Nasal cavity respiratory epithelium epithelial cell of viscerocranial mucosa (primary cell): ENCODE measurements at places on chromosomes 7 and 10. TPM values are rescaled to one million over a fixed set of nuclear protein-coding genes. Genes with fewer than 3 reads are reported as not detected.

The HNRNPH3 gene
- total RNA-seq, result 42.7 and 67.3 TPM in 2 replicates

The ANKMY2 gene
- total RNA-seq, result 8.2 and 11.6 TPM in 2 replicates

The MCM10 gene
- total RNA-seq, result 0.21 and 0.34 TPM in 2 replicates

The TMEM229A gene
- not detected in 2 replicates for total RNA-seq

The ADAM22 gene
- total RNA-seq, result under 0.01 and 0.07 TPM in 2 replicates

The HIPK2 gene
- 9.6 and 39.1 TPM in 2 replicates for total RNA-seq

The CNPY1 gene
- not detected in 2 replicates for total RNA-seq

The OR2A1 gene
- not detected in 2 replicates for total RNA-seq

The ARL5B gene
- total RNA-seq, result 33.5 and 33.7 TPM in 2 replicates

The ABCB1 gene
- not detected in 2 replicates for total RNA-seq

The TRRAP gene
- total RNA-seq, result 12.0 and 36.1 TPM in 2 replicates

The TMEM130 gene
- not detected in 2 replicates for total RNA-seq

The PAPOLB gene
- total RNA-seq, result under 0.01 TPM in 1 of 2 replicates, not detected in the other

The GPR15LG gene
- total RNA-seq, result under 0.01 and 1.2 TPM in 2 replicates

The DENND10 gene
- 48.5 and 72.3 TPM in 2 replicates for total RNA-seq

The INA gene
- 0.07 and 0.34 TPM in 2 replicates for total RNA-seq

The PDIA4 gene
- total RNA-seq, result 298 and 531 TPM in 2 replicates

The GDF2 gene
- total RNA-seq, result not detected in 2 replicates

The FGFR2 gene
- 20.2 and 35.2 TPM in 2 replicates for total RNA-seq

The MBL2 gene
- total RNA-seq, result not detected in 2 replicates

The GRB10 gene
- total RNA-seq, result 40.0 and 87.8 TPM in 2 replicates

The KNDC1 gene
- under 0.01 and 0.07 TPM in 2 replicates for total RNA-seq

The EXOC6 gene
- 5.8 and 14.2 TPM in 2 replicates for total RNA-seq

The GIMAP8 gene
- total RNA-seq, result not detected in 2 replicates

The TMEM176B gene
- total RNA-seq, result not detected in 2 replicates

The C10orf105 gene
- not detected in 2 replicates for total RNA-seq

The DPP6 gene
- total RNA-seq, result 0.36 TPM in 1 of 2 replicates, not detected in the other

The BLNK gene
- 3.4 and 10.6 TPM in 2 replicates for total RNA-seq

The SLC35G1 gene
- total RNA-seq, result 3.1 and 4.3 TPM in 2 replicates

The PNPLA8 gene
- 47.5 and 51.5 TPM in 2 replicates for total RNA-seq

The MKX gene
- total RNA-seq, result 1.3 and 1.7 TPM in 2 replicates

The GNGT1 gene
- total RNA-seq, result not detected in 2 replicates

The SUGCT gene
- total RNA-seq, result 4.5 and 6.5 TPM in 2 replicates

The ACSM6 gene
- not detected in 2 replicates for total RNA-seq

The ATRNL1 gene
- total RNA-seq, result under 0.01 and 0.43 TPM in 2 replicates

The ACBD7 gene
- total RNA-seq, result under 0.01 and 0.07 TPM in 2 replicates

The AUTS2 gene
- total RNA-seq, result 2.7 and 22.4 TPM in 2 replicates

The OR2A42 gene
- not detected in 2 replicates for total RNA-seq

The NFE2L3 gene
- total RNA-seq, result 7.9 and 35.0 TPM in 2 replicates

The SH2D4B gene
- total RNA-seq, result under 0.01 and 0.07 TPM in 2 replicates

The SVOPL gene
- total RNA-seq, result 0.78 TPM in 1 of 2 replicates, not detected in the other

The ZNF679 gene
- total RNA-seq, result not detected in 2 replicates

The RPP38 gene
- 22.9 and 25.2 TPM in 2 replicates for total RNA-seq

The OR6V1 gene
- not detected in 2 replicates for total RNA-seq

The C10orf143 gene
- 0.34 and 0.78 TPM in 2 replicates for total RNA-seq

The CYP2C8 gene
- 0.14 and 0.34 TPM in 2 replicates for total RNA-seq

The RET gene
- total RNA-seq, result 0.68 and 0.85 TPM in 2 replicates

The CABCOCO1 gene
- total RNA-seq, result not detected in 2 replicates

The GPR146 gene
- total RNA-seq, result 0.68 and 1.2 TPM in 2 replicates

The ADRA2A gene
- not detected in 2 replicates for total RNA-seq

The SPOCK2 gene
- 0.21 and 0.34 TPM in 2 replicates for total RNA-seq

The GNG11 gene
- total RNA-seq, result under 0.01 and 0.07 TPM in 2 replicates

The ARL3 gene
- 5.5 and 6.5 TPM in 2 replicates for total RNA-seq

The RNF32 gene
- 1.1 and 2.1 TPM in 2 replicates for total RNA-seq
